Hematopoietic multipotent progenitor cell treated with erythropoietin and hydrocortisone succinate and interleukin-3 and kit ligand, for 15 days (in vitro differentiated cells): ENCODE measurements at places on chromosomes 2 and 18.

DNA sequence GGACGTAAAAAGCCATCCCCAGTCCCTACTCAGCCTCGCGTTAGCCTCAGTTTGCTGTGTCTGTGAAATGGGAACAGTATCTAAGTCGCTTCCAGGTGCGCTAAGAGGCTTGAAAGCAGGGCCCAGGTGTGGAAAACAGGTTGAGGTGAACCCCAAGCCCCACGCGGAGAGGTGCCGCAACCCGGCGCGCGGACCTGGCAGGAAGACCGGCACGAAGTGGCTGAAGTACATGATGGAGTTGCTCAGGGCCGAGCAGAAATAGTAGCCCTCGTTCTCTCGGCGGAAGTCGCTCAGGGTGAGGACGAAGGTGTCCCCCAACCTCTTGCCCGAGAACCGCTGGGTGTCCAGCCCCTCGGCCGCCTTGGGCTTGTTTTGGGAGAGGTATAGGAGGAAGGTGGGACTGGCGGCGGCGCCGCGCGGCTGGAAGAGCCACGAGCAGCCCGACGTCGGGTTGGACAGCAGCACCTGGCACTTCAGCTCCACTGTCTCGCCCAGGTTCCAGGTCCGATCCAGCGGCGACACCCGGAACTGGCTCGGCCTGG lies 508 bp downstream of the CD8A start:
- no peak for DNase-seq

- DNase-seq, result no peak
Measured at GRCh38 chr2:68653538-68653982, 10.2 kb downstream of the PROKR1 start.

GRCh38 chr2:127027715-127028114 lies 79.2 kb downstream of the BIN1 start:
- no peak for DNase-seq

GRCh38 chr2:221774136-221774535 lies 202.0 kb upstream of the EPHA4 start:
- DNase-seq, result no peak

- DNase-seq, result no peak
Measured at GRCh38 chr2:120441744-120442471, 96.0 kb downstream of the INHBB start.

DNA sequence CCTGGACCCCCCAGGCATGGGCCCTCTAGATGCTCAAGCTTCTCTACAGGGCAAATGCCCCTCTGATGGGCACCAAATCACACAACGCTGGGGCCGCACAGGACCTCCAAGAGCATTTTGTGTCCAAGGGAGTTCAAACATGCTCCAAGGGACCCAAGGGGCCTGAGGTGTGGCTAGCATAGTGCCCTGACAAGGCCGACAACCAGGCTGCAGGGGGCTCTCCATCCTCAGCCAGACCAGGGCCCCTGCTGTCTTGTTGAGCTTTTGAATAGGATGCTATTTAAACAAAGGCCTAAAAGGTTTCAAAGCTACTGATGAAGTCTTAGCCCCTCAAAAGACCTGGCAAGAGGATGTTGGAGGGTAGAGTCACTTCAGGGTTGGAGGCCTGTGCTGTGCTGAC lies 33.1 kb downstream of the EN1 start:
- no peak for DNase-seq

- DNase-seq, result no peak
Measured at GRCh38 chr2:8158711-8159110, 523.1 kb upstream of the ID2 start.

GRCh38 chr2:17401096-17401495 lies 117.1 kb downstream of the RAD51AP2 start:
- no peak for DNase-seq

- no peak for DNase-seq
Measured at GRCh38 chr18:51234117-51235008, 36.9 kb upstream of the MEX3C start.

DNA sequence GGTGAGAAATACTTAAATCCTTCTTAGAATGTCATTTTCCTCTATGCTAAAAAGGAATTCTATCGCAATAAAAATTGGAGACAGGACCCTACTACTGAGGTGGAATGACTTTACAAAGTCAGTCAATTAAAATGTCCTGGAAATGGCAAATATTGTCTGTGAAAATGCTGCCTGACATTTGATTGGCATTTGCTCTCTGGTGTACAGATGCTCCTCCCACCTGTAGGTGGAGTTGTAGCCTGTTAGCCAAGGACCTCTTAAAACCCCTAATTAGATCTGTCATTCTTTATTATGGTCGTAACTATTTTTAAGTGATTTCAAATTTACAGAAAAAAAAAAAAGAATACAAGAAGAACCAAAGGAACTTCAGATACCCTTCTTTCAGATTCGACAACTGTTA lies 393.1 kb upstream of the KLHL29 start:
- DNase-seq, result no peak

- DNase-seq, result no peak
Measured at GRCh38 chr18:30800800-30801199, 241.7 kb downstream of the DSC3 start.

DNA sequence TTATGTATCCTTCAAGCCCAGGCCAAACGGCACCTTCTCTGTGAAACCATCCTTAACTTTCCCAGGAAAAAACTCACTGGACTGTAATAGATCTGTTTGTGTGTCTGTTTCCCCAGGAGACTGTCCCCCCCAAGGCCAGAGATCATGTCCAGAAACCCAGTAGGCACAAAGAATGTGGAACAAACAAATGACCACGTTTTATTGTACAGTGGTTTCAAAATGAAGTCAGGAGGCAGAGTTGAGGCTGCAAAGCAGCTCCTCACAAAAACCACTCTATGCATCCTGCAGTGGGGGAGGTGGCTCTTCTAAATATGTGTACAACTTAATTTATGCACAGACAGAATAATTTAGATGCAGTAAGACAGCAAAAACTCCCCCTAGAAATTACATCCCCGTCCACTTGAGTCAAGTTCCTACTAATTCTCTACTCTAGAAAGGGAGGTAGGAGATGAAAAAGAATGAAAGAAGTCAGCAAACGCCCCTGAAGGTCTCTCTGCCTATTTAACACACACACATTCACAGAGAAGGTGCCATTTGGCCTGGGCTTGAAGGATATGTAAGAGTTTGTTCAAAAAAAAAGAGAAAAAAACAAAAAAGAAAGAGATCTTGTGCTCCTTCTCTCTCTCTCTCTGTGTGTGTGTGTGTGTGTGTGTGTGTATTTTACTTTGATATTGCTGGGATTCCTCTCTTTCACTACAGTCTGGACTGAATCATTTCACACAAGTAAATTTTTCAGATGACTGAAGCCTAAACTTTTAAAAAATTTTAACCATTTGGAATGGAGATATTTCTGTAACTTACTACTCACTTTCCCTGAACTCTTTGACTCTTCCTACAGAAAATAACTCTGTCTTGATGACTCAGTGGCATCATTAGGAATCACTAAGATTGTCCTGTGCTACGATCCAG lies 19.5 kb downstream of the BCL2 start:
- DNase-seq, result no peak

- DNase-seq, result no peak
Measured at GRCh38 chr2:73284296-73285158, at the start of gene FBXO41. Gene FBXO41 (minus strand): TSS chr2:73284478. CDS start chr2:73269630, 14,848 bp downstream.

DNA sequence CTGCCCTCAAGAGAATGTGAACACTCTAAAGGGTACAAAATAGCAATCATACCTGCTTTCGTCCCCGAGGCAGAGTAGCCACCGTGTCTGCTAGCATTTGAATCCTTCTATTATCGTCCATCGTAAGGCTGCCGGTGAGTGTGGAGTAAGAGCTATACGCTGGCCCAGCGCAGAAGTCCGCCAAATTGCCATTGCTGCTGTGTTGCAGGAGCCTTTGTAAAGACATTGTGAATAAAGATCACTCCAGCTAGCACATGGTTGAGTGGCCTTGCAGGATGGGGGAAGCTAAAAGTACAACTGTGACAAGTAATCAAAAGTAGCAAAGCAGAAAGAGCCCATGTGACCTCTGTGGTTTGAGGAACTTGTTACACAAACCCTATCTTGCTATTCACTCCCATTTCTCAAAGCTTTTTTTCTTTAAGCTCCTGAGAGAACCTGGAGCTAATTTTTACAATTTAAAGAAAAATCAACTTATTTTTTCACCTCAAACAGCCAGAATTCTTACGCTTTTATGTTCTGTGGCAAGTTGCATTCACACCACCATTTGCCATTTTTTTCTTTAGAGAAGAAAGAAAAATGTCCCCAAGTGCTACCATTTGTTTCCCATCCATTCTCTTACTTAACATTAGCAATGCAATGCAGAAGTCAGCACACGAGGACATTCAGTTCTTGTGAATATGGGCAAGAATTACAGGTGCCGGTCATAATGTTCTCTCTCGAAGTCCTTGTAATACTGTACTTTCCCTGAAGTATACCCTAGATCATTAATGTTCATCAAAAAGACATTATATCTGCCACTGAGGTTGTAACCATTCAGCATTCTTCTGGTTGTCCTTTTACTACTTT lies at the start of gene CYTIP:
Gene CYTIP (minus strand): TSS at position 295 of the 846 bp plus-strand sequence. CDS start 69 bp downstream, at position 226.
- DNase-seq, result no peak

- DNase-seq, result no peak
Measured at GRCh38 chr2:37809525-37809924, 115.6 kb upstream of the RMDN2 start.

- no peak for DNase-seq
Measured at GRCh38 chr18:44834867-44835469, 154.3 kb downstream of the SETBP1 start.

DNA sequence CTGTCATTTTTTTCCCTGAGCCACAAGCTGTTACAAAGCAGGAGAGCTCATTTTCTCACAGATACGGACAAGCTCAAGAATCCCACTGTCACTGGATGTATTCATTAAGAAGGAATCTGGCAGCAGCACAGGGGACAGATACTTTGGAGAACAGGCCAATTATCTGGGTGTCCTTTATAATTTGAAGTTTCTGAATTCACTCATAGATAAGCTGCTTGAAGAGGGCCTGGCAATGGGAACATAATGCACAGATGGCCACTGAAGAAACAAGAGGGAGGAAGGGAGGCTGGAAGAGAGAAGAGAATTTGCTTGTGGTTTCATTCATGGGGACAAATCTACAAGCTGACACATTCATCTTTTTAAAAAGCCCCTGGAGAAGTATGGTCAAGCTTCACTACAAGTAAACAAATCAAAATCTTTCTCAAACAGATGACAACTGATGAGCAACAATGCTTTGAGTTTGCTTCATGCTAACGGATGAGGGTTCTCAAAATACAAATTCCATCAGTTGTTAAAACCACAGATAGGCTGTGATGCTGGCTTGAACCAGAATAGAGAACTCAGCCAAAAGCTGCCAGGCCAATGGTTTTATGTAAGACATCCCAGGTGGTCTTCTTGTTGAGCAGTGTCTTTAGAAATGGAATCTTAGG lies 11.9 kb downstream of the BCL2 start:
- DNase-seq, result no peak

DNA sequence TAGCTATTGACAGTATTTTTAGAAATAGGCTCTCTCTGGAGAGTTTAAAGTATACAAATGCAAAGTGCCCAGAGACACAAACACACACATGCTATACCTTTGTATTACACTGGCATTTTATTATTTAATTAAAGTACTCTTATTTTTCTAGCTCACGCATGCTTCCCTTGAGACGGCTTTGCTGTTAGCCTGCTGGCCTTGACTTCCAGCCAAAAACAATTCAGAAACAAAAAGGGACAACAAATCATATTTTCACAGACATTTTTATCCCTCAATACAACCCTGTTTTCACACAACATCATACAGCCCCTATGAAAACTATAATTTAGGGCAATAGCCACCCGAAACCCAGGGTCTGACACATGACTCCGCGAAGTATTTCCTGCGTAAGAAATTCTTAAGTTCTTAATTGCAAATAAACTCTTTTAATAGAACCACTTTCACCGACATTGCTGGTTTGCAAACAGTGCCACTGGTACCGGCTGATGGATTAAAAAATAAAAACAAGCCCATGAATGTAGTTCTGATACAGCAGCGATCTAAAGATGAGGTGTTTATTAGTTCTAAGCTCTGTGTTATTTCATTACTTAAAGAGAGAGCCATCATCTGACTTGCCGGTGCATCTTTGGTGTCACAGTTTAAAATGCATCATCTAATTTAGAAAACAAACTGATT lies 185.1 kb downstream of the TCF4 start:
- no peak for DNase-seq

DNA sequence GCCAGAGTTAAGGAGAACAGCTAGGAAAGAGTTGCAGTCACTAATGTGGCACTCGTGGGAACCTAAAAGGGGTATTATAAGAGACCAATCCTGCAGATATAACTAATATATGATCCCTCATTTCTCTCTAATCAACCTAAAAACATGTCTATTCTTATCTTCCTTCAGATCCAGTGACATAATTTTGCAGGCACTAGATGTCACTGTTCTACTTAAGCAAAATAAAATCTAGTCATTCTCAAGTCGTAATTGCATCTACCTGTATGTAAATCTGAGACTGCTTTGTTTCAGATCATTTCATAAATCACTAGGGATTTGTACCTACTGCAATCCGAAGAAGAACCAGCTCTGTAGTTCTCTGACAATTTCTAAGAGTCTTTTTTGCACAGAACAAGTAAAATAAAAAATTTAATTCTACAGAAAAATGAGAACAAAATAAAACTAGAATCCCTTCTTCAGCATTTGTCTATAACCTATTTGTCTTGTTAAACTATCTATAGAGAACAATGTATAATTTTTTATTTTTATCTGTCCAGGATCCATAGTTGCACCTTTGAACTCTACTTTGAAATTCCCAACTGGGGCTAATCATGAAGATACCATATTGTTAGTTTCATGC lies 56.5 kb upstream of the ERBB4 start:
- DNase-seq, result no peak

DNA sequence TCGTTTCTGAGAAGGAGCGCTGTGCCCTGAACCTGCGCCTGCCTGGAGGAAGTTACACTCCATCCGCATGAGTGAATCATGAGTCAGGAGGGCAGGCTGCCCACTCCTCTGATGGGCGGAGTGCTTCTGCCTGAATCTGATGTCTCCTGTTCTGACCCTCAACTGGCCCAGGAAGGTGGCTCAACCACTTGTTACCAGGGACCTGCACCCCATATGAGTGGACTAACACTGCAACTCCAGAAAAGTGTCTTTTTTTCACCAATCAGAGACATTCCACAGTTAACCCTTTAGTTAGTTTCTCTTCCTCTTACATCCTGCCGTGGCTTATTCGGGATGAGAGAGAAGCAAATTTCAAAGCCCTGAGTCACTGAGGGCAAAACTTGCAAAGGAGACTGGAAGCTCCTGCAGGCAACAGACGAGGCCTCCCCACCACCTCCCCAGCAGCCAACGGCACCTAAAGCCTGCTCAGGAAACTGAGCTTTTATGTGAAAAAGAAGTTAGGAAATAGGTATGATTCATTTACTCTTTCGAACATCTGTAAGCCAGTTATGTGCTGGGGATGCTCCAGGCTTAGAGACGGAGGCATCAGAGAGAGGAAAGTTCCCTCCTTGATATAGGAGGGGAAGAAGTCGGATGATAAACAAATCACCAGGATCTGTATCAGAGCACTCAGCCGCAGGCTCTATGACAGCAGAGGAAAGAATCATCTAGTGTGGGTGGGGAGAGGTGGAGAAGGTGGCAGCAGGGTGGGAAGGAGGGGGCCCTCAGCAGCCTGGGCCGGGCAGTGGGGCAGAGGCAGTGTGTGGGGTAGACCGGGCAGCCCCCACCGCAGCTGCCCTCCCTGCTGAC lies 30.9 kb downstream of the MBP start:
- DNase-seq, result peak; percentile 42
